ENCODE measurements at places on chromosomes 4 and X.
A peak's percentile ranks its signal among the peaks of the same experiment; 100 is the strongest.

DNA sequence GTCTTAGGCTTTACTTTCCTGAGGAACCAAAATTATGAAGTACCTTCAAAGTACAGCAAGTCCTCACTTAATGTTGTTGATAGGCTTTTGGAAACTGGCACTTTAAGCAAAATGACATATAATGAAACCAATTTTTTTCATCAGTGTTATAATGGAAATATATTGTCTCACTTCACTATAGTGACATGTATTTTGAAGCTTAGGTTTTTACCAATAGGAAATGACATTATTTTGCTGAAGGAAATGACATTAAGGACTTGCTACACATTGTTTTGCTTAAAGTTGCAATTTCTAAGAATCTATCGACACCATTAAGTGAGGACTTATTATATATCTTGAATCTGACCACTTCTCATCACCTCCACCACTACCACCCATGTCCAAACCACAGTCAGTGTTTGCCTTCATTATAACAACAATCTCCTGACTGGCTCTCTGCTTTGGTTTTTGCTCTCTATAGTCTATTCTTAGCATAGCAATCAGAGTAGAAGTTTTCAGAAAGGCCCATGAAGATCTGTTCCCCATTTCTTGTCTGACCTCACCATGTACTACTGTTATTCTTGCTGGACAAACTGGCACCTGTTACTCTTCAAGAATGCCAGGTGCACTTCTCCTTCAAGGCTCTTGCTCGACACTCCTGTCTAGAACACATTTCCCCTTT lies 311.2 kb downstream of the BMPR1B start:
- DNase-seq, result no peak

DNA sequence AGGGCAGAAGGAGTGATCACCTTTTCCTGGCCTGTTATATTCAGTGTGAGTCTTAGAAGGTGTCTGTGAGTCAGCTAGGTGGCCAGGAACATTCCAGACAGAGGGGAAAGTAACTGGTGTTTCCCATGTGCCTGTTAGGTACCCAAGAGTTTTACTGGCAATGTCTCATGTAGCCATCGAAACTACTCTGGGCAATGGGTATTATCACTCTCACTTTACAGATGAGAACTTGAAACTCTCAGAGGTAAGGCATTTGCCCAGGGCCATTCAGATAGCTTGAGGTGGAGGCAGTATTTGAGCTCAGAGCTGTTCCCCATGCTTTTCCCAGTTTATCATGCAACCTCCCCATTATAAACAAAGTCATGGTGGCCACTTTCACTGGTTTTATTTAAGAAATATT lies 80.4 kb upstream of the NHS start:
- DNase-seq, result no peak

GRCh38 chr4:26936284-26937065 lies 75.8 kb downstream of the STIM2 start:
- no peak for DNase-seq

DNA sequence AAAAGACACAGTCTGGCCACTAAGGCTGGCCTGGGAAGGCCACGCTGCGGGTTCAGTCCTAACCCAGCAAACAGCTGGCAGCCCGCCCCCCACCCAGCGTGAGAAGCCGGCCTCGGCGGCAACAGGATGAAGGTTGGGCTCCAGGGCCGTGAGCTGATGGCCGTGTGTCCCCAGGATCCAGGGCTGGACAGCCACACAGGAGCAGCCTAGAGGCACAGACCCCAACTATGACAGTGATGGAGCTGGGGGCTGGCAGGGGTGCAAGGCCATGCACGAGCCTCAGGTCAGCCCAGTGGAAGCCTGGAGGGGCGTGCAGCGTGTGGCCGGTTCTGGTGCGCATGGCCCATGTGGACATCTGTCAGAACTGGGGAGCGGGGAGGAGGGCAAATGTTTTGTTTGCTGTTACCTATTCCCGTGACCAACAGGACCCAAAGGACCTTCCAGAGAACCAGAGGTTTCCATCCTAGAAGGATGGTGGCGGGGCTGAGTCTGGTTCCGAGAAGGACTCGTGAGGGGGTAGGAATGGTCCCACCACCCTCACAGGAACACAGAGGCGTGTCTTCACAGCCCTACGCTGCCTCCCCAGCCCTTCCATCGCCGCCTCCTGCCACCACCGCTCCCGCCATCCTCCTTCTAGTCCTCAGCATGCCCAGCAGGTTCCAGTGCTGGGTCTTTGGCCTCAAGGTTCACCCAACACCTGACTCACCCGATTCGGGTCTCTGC lies 46.5 kb downstream of the ZFYVE28 start:
- no peak for DNase-seq

DNA sequence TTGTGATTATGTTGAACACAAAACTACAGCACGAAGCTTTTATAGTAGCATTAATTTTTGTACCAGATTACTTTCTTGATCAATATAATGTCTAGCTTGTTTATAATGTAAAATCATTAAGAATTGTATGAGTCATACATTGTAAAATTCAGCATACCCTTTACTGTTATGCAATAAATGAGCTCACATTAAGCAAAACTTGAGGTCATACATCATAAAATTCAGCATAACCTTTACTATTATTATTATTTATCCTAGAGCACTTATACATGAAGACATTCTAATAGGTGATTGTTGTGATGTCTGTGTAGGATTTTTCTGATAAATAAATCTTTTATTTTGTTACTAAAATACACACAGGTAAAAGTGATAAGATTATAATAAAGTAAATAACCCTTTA lies 49.4 kb downstream of the DTHD1 start:
- DNase-seq, result no peak

DNA sequence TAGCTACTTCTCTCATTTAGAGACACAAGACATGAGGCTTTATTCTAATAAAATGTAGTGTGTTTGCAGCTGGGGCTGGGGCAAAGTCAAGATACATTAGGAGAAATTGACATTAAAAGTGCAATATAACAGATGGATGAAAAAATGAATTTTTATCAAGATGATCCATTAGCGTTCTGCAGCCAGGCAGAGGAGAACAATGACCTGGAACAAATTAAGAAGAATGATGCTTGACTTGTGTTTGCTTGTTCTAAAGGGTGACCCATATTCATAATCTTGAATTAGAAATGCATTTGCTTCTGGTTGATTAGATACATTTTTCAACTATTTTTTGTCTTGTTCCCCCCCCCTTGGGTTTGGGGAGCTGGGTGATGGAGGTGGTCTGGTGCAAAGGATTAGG lies 439.5 kb upstream of the BOD1L1 start:
- DNase-seq, result no peak

DNA sequence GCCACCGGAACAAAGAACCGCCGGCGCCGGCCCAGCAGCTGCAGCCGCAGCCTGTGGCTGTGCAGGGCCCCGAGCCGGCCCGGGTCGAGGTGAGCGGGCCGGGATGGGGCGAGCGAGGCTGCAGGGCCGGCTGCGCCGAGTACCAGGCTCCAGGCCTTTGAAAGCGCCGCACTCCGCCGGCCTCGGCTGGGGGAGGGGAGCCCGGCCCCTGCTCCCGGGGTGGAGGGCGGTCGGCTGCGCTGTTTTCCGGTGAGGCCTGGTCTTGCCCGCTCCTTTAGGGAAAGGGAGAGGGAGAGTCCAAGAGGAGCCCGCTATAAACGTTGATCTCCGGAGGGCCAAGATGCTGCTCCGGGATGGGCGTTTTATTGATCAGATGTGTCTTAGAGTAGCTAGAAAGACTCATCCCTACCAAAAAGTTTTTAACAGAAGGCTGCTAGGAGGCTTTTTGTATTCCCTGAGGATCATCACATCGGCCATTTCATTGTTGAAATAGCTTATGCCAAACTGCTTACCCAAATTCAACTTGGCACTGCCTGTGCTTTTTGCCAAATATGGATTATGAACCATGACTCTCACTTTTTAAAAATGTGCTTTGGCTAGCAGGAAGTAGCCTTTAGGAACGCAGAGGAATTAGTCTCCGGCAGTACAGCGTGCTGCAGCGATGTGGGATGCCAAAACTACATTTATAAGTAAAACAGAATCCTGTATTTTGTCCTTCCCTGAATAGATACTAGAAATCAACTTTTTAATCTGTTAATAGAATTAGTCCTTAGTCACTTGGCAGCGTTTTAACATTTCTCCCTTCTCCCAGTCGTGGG lies 760 bp downstream of the TMEM165 start:
- peak; percentile 3 for DNase-seq

DNA sequence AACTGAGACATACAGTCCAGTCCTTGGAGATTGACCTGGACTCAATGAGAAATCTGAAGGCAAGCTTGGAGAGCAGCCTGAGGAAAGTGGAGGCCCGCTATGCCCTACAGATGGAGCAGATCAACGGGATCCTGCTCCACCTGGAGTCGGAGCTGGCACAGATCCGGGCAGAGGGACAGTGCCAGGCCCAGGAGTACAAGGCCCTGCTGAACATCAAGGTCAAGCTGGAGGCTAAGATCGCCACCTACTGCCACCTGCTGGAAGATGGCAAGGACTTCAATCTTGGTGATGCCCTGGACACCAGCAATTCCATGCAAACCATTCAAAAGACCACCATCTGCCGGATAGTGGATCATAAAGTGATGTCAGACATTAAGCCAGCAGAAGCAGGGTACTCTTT lies 20.4 kb upstream of the FRMPD3 start:
- no peak for DNase-seq

DNA sequence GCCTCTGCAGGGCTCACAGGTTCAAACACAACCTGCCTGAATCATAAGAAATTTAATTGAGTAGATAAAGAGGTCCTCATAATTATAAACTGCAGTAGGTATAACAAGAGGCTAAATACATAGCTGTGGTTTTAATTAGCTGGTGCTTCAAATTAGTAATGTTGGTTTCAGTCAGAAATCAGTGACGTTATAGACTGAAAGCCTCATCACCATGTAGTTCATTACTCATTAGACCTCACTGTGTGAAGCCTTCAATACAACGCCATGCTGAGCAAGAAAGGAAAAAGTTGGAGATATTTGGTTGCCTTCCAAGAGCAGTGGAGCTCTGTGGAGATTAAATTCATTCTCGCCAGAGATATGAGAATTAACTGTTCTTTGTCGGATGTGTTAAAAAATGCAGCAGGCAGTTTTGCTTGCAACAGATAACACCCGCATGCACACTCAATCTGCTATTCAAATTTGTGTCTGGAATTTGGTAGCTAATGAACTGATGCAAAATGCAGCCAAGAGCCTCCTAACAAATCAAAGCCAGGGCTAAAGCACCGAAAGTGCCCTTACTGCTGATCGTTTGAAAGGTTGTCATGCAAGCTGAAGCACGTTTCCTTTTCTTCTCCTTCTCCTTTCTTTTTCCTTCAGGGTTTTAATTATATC lies 148.9 kb downstream of the AFF2 start:
- DNase-seq, result no peak

GRCh38 chrX:10395179-10395578 lies 225.2 kb downstream of the MID1 start:
- DNase-seq, result no peak

- DNase-seq, result no peak
Measured at GRCh38 chr4:180240670-180241069, 2002.5 kb upstream of the TENM3 start.

- DNase-seq, result no peak
Measured at GRCh38 chr4:62360156-62360545, 1160.0 kb downstream of the ADGRL3 start.

- DNase-seq, result no peak
Measured at GRCh38 chr4:61205066-61205465, 4.9 kb downstream of the ADGRL3 start.

- DNase-seq, result no peak
Measured at GRCh38 chr4:144582975-144583374, 63.0 kb upstream of the HHIP start.

GRCh38 chr4:21184788-21185187 lies 484.5 kb downstream of the PACRGL start:
- no peak for DNase-seq

DNA sequence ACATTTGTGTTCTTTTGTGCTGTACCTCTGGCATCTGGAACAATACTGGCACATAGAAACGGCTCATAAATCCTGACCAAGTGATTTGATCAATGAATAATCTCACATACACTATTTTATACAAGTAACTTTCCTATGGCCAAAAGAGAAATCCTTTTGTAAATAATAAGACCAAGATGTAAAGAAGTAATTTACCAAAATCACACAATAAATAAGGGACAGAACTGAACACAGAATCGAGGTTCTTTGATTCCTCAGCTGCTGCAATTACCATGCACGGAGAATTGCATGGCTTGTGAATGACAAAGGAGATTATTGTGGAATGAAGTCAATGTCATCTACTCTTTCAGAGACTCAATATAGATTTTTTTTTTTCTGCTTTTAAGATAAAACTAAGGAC lies 576.8 kb upstream of the SMIM31 start:
- DNase-seq, result no peak

- no peak for DNase-seq
Measured at GRCh38 chr4:67762086-67762485, 7.9 kb upstream of the GNRHR start.

DNA sequence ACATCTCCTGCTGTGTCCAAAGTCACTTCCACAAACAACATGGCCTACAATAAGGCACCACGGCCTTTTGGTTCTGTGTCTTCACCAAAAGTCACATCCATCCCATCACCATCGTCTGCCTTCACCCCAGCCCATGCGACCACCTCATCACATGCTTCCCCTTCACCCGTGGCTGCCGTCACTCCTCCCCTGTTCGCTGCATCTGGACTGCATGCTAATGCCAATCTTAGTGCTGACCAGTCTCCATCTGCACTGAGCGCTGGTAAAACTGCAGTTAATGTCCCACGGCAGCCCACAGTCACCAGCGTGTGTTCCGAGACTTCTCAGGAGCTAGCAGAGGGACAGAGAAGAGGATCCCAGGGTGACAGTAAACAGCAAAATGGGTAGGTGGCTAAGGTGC lies 123.9 kb downstream of the PDLIM5 start:
- no peak for DNase-seq

- no peak for DNase-seq
Measured at GRCh38 chr4:2258091-2259035, 3.5 kb downstream of the MXD4 start.

DNA sequence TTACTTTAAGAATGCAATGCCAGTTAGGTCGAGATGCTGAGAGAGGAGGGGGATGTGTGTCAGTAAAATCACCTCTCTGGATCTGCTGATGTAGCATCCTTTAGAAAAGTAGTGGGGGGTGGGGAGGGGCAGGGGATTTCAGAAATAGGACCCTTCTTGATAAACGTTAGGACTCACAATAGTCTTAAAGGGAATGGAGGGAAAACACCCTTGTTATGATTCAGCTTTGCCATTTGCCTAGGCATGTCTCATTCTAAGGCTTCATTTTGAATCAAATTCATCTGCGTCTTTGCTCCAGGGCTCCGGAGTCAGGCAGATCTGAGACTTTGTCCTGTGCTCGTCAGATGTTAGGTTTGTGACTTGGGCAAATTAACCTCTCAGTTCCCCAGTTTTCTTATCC lies 879 bp downstream of the SH2D1A start:
- no peak for DNase-seq

- no peak for DNase-seq
Measured at GRCh38 chrX:150899191-150899757, 806 bp upstream of the CD99L2 start.

GRCh38 chr4:108141213-108141950 lies 27.4 kb downstream of the LEF1 start:
- DNase-seq, result no peak
